HFFc6 (cell line): ENCODE measurements at places on chromosomes 12 and 14.

GRCh38 chr14:25436288-25436875, 386.4 kb upstream of the STXBP6 start:
- H3K27me3 ChIP-seq, result no peaks in the 10 kb centered on the region
- no peak for DNase-seq
- H3K27ac ChIP-seq, result no peak overlapping the region
- H3K4me3 ChIP-seq, result no peak overlapping the region

- H3K4me1 ChIP-seq, result no peaks in the 10 kb centered on the region
- no peak for DNase-seq
- peaks cover 44% of the 10 kb centered on the region for H3K27me3 ChIP-seq
- no peak overlapping the region for H3K27ac ChIP-seq
- H3K4me3 ChIP-seq, result no peak overlapping the region
Observed at GRCh38 chr12:30977537-30978349, 51.2 kb downstream of the TSPAN11 start.

- H3K27ac ChIP-seq, result no peak overlapping the region; the same call in 1 of the 2 replicates
- no peak overlapping the region for H3K4me3 ChIP-seq
- H3K4me1 ChIP-seq, result peaks cover 11% of the 10 kb centered on the region
- H3K36me3 ChIP-seq, result peaks cover 5% of the 10 kb centered on the region; the same call in 1 of the 2 replicates
- no peaks in the 10 kb centered on the region; the same call in 1 of the 2 replicates for H3K27me3 ChIP-seq
- no peak for DNase-seq
Observed at GRCh38 chr12:50822082-50822481, 20.6 kb upstream of the TMPRSS12 start.

- peaks cover 21% of the 10 kb centered on the region for H3K27me3 ChIP-seq
- H3K4me1 ChIP-seq, result no peaks in the 10 kb centered on the region
- H3K4me3 ChIP-seq, result no peak overlapping the region
- no peaks in the 10 kb centered on the region for H3K36me3 ChIP-seq
- no peak for DNase-seq
Observed at GRCh38 chr14:105536051-105536450, 9.7 kb downstream of the TMEM121 start.

DNA sequence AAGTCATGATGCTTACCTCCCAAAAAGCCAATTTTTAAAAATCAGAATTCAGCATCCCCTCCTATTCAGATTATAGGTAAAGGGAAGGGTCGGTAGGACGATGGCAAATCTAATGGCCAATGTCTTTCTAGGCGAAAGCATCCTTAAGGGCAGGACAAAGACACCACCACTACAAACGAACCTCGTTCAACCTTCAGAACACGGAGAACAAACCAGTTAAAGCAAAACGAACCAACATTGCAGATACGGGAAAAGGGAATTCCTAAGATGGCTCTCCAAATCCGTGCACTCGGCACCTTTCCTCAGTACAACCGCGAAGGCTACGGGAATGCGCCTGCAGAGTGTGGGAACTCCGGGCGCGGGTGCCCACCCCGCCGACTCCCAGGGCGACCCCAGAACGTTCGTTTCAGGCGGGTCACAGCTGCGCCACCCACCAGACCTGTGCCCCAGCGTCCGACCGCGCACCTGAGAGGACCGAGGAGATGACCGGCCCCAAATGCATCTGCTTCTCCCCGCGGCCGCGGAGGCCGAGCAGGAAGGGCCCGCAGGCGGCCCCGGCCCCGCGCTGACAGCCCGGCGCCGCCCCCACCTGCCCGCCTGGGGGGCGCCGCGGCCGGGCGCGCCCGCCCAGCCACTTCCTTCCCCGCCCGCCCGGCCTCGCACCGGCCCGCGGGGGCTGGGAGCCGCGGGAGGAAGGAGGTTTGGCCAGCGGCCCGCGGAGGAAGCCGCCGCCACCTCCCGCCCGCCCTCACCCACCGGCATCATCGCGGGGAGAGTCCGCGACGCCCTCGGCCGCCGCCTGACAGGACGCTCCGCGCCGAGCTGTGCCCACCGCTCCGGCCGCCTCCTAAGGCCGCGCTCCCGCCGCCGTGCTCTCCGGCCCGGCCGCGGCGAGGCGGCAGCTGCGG, 578 bp downstream of the PPP1R13B start:
- no peaks in the 10 kb centered on the region for H3K36me3 ChIP-seq
- peak overlapping the region; percentile 89 for H3K4me3 ChIP-seq
- no peak overlapping the region; the same call in 1 of the 2 replicates for H3K27ac ChIP-seq
- peaks cover 8% of the 10 kb centered on the region for H3K27me3 ChIP-seq
- DNase-seq, result no peak

DNA sequence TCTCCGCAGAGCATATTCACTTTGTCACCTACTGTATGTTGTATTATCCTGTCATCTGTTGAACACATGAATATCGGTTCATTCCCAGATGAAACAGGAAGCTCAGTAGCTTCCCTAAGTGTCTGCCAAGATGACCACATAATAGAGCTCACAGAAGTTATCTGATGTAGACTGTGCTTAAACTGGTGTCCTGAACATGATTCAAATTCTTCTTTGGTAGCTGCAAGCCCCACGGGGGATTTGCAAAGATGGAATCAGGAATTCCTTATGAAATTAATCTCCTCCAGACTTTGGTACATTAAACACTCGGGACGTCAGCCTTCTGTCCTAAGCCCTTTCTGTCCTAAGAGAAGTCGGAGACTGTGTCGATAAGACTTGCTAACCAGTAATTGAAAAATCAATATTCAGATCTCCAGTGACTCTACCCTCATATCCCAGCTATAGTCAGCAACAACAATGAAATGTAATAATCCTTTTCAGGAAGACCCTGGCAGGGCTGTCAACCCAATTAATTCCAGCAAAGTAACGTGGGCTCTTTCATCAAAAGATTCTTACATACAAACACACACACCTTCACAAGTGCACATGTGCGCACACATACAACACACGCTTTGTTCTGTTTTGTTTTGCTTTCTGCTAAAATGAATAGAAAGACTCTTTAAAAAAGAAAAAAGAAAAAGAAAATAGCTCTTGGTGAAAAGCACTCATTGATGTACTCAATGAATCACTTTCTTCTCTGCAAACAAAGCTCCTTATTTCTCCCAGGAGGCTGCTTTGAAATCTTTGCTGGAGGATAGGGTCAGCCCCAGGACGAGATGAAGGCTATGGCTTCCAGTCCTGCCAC, 127.2 kb downstream of the RIMBP2 start:
- peaks cover 4% of the 10 kb centered on the region; the same call in 1 of the 2 replicates for H3K27me3 ChIP-seq
- no peak overlapping the region for H3K4me3 ChIP-seq
- H3K4me1 ChIP-seq, result no peaks in the 10 kb centered on the region
- no peak overlapping the region for H3K27ac ChIP-seq
- peaks cover 13% of the 10 kb centered on the region for H3K36me3 ChIP-seq
